ENCODE measurements at places on chromosomes 16 and 17.

GRCh38 chr17:36824678-36825101 is 112.6 kb upstream of the LHX1 start:
- DNase-seq: no peak

GRCh38 chr17:3556239-3556915 is 1.2 kb downstream of the TRPV3 start:
- no peak for DNase-seq

- no peak for DNase-seq
Measured at GRCh38 chr16:67425061-67425460, 5.9 kb upstream of the HSD11B2 start.

DNA sequence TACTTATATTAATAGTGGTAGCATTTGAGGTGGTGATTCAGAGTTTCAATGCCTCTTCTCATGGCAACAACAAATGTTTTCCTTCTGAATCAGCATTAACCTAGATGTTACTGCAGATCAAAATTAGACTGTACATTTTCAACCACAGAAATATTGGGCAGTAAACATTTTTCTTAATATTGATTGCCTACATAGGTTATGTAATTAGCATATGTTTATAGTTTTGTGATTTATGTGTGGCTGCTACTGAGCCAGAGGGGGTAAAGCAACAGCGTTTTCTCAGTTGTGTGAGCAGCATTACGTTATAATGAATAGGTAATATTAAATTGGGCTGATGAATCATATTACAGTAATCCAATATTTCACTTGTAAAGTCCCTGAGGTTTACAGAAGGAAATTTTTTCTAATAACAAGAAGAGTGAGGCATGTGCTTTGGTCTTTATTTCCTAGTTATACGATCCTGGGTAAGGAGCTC is 18.8 kb upstream of the BMERB1 start:
- no peak for DNase-seq

DNA sequence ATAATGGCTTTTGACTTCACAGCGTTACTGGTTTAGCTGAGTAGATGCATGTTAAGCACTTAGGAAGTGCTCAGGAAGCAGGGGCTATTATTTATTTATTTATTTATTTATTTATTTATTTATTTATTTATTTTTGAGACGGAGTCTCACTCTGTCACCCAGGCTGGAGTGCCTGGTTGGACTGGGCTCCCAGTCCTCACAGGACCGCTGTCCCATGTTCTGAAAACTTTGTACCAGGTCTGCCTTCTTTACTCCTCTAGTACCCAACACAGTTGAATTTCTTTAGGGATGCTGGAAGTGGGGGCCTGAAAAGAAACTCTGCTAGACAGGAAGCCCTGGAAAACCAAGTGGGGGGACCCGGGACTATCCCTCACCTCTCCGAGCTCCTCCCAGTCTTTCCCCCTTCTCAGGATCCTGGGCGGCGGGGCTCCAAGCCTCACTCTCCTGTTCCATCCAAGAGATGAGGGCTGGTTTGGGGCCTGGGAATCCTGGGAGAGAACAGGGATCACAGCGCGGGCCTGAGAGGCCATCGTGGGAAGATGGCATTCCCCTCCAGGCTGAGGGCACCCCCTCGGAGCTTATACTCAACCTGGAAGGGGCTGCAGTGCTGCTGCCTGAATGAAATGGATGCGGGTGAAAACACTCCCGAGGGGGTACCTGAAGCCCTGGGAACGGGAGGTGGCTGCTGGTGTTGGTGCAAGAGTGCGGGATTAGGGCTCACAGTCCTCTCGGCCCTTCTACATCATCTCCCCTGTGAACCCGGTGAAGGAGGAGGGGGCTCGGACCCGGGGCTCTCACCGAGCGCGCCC is 674 bp downstream of the ZNF688 start:
- DNase-seq: peak; percentile 24

DNA sequence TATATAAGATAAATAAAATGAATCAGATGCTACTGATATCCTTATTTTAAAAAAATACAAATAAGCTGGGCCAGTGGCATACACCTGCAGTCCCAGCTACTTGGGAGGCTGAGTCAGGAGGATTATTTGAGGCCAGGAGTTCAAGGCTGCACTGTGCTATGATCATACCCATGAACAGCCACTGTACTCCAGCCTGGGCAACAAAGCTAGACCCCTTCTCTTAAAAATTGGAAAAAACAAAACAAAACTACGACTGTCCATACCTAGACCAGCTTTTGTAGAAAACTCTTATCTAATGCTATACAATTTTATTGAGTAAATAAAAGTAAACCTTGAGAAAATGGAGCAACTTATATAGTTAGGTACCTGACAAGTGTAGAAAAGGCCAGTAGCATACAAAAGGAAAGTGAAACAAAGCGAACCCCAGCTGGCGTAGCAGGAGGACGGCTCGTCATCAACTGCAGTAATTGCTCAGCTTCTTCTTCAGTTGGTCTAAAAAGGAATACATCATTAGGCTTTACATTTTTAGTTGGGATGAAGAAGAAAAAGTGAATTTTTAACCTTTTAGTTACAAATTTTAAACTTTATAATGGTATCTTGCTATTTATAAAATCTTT is 23.6 kb downstream of the INTS2 start:
- DNase-seq: no peak

DNA sequence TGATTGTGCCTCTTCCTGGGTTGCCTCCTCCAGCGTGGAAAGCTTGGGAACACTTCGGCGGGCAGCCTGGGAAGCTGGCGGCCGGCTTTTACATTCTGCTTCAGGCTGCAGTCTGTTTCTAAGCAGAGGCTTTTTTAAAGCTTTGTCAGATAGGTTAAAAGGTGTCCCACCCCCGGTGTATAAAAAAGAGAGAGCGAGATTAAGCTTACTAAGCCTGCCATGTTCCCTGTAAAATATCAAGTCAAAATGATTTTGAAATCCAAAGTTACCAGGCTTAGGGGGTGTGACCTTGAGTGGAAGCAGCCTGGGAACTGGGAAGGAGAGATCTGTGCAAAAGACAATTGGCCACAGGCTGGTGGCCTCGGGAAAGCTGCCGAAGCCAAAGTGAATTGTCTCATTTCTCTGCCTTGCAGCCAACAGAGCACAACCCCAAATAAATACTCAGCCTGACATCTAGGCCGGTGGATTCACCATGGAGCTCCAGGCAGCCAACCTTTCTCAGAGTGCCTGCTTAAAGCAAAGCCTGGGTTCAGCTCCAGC is 254.5 kb downstream of the FTO start:
- DNase-seq: no peak

DNA sequence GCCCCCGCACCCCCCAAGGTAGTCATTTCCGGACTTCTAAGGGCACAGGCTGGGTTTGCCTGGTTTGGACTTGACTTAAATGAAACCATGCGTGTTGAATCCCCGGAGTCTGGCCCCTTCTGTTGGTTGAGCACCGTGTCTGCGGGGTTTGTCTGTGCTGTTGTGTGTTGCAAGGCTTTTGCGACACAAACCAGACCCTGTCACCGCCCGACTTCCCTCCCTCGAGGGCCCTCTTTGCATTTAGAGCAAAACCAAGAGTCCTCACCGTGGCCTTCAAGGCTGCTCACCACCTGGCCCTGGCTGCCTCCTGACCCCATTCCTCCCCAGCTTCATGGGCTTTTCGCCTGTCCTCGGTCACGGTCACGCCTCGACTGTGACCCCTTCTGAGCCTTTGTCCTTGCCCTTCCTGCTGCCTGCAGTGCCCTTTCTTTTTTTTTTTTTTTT is 7.4 kb downstream of the CRISPLD2 start:
- peak; percentile 37 for DNase-seq

GRCh38 chr17:7867881-7868329 is 10.1 kb downstream of the CYB5D1 start:
- DNase-seq: peak; percentile 16

- DNase-seq: no peak
Measured at GRCh38 chr17:59651346-59651745, 31.7 kb downstream of the CLTC start.

DNA sequence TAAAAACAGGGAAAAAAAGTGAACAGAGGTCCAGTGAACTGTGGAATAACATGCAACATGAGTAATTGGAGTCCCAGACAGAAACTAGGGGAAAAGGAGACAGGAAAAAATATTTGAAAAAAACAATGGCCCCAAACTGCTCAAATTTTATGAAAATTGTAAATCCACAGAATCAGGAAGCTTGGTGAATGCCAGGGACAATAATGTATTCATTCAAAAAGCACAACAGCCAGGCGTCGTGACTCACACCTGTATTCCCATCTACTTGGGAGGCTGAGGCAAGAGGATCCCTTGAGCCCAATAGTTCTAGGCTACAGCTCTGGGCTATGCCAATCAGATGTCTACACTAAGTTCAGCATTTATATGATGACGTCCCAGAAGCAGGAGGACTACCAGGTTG is 23.7 kb downstream of the NCOR1 start:
- DNase-seq: no peak

- DNase-seq: no peak
Measured at GRCh38 chr16:854808-855410, 54.4 kb upstream of the GNG13 start.

- DNase-seq: peak; percentile 35
Measured at GRCh38 chr16:22216191-22216831, 10.2 kb downstream of the EEF2K start.

DNA sequence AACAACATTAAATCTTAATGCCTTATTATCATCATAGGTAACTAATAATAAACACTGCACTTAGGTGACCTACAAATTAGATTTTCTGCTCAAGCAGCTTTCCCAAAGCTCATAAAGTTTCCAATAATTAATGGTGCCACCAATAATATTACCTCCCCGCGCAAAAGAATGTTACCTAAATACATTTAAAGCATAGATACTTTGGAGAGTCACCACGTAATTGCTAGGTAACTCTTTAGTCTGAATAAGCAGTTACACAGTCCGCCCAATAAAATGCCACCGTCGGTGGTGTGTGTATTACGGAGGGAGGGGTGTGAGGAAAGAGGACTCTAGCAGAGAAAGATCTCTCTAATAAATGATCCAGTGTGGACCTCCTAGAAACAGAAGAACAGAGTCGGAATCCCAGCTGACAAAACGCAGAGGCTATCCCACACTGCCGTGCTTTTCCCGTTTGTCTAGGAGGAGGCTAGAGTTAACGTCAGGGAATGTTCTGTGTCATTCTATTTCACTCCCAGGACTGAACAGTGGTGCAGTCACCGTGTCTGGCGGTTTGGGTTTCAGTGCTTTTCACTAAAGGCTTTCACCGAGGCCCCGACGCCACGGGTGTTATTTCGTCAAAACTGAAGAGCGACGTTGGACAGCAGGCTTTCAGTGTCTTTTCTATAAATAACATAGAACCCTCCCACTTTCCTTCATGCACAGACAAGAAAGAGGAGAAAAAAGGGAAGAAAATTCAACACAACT is 630 bp downstream of the RNFT1 start:
- DNase-seq: peak; percentile 92

DNA sequence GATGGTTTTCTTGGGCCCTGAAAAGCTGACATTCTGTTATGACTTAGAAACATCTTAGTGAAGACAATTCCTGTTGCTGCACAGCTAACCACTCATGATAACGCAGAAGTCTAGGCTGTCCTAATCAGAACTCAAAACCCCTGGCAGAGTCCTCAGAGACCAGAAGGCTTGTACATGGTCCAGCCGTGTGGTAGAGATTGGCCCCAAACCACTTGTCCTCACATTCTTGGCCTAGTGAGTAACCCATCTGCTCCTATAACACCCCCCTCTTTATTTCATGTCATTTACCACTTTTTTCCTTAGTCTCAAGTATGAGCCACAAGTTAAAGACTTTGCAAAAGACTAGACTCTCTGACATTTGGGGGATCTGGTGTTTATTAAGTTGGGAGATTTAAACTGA is 116.5 kb upstream of the ADAMTS18 start:
- DNase-seq: no peak

GRCh38 chr17:31778523-31778922 is 80.5 kb downstream of the COPRS start:
- no peak for DNase-seq

DNA sequence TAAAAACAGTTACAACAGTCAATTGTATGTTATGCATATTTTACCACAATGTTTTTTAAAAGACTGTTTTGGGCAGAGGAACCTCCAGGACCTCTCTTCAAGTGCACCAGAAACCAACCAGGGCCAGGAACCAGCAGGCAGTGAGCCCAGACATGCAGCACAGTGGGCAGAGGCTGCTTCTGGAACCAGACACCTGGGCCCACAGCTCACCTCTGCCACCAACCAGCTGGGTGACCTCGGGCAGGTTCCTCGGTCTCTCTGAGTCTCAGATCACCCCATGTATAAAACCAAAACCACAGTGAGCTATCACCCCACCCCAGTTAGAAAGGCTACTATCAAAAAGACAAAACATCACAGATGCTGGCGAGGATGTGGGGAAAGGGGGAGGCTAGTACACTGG is 161.0 kb downstream of the C16orf95 start:
- no peak for DNase-seq

- no peak for DNase-seq
Measured at GRCh38 chr16:21211486-21211885, at the start of gene ZP2. Gene ZP2 (minus strand): TSS chr16:21211574. CDS start chr16:21211547, 27 bp downstream.

GRCh38 chr17:82267575-82268379 is 5.7 kb downstream of the CSNK1D start:
- DNase-seq: peak; percentile 94

GRCh38 chr16:68481636-68482035 is 33.3 kb upstream of the SMPD3 start:
- DNase-seq: peak; percentile 22

- DNase-seq: peak; percentile 49
Measured at GRCh38 chr17:28717578-28718332, at the start of gene RAB34. Gene RAB34 (minus strand): TSS chr17:28717868. CDS start chr17:28717266, 602 bp downstream.

GRCh38 chr16:7233975-7234374 is 98.7 kb upstream of the RBFOX1 start:
- DNase-seq: no peak

GRCh38 chr17:64355536-64356303 is 34.9 kb downstream of the PECAM1 start:
- DNase-seq: peak; percentile 53

DNA sequence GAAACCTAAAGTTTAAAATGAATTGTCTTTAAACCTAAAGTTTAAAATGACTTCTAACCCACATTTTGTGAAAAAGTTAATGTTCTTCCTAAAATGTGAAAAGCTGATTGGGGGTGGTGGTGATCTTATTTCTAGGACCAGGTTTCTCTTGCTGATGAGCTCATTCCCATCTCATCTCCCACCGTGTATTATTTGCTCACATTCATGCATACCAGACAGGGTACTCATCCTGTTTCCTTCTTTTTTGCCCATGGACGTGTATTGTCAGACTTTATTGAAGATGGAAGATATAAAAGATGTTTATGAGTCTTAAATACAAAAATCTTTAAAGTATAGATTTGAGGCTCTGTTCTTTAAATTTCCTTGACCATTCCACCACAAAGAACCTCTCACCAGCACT is 70.1 kb upstream of the MPHOSPH6 start:
- no peak for DNase-seq

DNA sequence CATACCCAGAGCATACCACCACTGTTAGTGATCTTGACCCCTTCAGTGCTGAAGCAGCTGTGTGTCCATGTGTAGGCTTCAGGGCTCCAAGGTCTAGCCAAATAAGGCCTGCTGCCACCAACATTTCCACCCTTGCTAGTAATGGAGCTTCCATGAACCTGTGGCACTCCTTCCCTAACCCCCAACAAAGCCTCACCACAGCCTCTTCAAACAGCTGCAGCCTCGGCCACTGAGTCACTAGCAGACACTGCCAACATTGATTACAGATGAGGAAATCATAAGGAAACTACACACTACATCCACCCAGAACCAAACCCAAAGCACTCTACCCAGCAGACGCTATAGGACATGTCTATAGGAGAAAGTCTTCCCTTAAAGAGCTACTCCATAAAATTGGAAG is 610.7 kb downstream of the KCNJ2 start:
- DNase-seq: no peak

GRCh38 chr17:32279891-32280716 is 14.5 kb downstream of the RHBDL3 start:
- DNase-seq: no peak

GRCh38 chr16:12271006-12271405 is 294.5 kb downstream of the SNX29 start:
- DNase-seq: no peak
